Muscle of leg (tissue), 16 donors: ENCODE measurements at places on chromosomes 7 and 10. TPM values are rescaled to one million over a fixed set of nuclear protein-coding genes. Genes with fewer than 3 reads are reported as not detected.

Gene ERVW-1
- total RNA-seq, result 0.40 TPM

GRCh38 chr7:141663081-141663849 is 38.7 kb downstream of the DENND11 start:
- no peaks in the 10 kb centered on the region for H3K27me3 ChIP-seq
- H3K27ac ChIP-seq, result no peak overlapping the region
- peaks cover 55% of the 10 kb centered on the region for H3K36me3 ChIP-seq
- no peaks in the 10 kb centered on the region for H3K4me1 ChIP-seq

GRCh38 chr7:29412912-29413311 is 150.7 kb upstream of the PRR15 start:
- H3K36me3 ChIP-seq, result no peaks in the 10 kb centered on the region
- DNase-seq, result no peak
- H3K27me3 ChIP-seq, result no peaks in the 10 kb centered on the region
- no peaks in the 10 kb centered on the region for H3K4me1 ChIP-seq
- no peak overlapping the region for H3K4me3 ChIP-seq
- H3K27ac ChIP-seq, result no peak overlapping the region

Gene SLC16A9
- 7.0 TPM for total RNA-seq
